Mucosa of descending colon (tissue), 3 donors: ENCODE measurements at places on chromosomes 6 and 20. TPM values are rescaled to one million over a fixed set of nuclear protein-coding genes. Genes with fewer than 3 reads are reported as not detected.
A peak's percentile ranks its signal among the peaks of the same experiment; 100 is the strongest.

DNA sequence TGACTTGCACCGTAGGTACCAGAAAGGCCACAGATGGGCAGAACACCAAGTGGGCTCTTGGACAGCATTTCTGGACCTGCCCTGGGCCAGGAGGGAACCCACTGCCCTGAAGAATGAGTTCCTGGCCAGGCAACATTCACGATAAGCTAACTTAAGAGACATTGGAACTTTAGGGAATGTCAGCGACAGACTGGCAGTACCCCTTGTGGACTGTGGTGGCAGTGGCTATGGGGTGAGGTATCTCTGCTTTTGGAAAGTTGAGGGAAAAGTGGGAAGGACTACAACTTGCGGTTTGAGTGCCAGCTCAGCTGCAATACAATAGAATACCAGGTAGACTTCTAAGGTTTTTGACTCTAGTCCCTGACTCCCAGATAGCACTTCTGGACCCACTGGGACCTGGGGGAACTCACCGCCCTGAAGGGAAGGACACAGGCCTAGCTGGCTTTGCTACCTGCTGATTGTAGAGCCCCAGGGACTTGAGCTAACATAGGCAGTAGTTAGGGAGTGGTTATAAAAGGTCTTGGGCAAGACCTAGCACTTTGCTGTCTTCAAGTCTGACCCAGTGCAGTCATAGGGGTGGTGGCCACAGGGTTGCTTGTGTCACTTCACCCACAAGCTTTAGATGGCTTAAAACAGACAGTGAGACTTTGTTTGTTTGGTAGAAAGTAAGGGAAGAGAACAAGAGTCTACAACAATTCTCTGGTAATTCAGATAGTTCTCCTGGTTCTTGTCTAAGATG, 617.6 kb downstream of the COL12A1 start:
- no peak for DNase-seq

DNA sequence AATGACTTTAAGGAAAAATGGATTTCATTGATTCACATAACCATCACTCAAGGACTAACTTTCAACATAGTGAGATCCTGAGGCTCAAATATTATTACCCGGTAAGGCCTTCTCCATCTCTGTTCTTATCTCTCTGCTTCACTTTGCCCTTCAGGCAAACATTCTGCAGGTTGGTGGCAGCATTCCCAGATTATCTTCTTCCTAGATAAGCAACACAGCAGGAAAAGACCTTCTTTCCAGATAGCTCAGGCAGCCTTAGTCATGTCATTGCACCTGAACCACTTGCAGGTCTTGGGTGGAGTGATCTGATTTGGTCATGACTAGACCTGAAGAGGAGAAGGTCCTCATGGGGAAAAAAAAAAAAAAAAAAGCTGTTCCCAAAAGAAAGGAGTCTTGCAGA, 5.3 kb upstream of the HIVEP2 start:
- DNase-seq: no peak

Gene RAET1L
- not detected for total RNA-seq

DNA sequence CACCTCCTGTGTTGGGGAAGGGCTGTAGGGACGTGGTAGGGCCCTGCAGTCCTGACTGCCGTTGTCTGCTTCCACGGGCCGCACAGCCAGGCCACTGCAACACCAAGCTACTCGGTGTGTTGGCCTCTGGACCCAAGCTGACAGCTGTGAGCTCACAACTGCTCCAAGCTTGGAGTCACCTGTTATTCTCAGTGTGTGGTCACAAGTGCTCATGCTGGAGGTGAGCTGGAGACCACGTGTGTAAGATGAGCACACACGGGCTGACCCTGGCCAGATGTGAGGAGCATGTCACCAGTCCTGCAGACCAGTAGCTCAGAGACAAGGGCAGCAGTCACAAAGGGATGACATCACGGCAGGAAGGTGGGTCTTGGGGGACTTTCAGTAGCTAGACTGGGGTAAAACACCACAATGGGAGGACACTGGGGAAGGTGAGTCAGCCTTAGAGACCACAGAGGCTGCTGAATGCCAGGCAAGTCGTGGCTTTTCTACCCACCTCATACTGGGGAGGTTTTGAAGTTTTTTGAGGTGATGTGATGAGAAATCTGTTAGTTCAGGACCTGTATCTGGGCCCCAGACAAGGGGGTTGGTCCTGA, 87.3 kb downstream of the FAM120B start:
- DNase-seq: no peak

DNA sequence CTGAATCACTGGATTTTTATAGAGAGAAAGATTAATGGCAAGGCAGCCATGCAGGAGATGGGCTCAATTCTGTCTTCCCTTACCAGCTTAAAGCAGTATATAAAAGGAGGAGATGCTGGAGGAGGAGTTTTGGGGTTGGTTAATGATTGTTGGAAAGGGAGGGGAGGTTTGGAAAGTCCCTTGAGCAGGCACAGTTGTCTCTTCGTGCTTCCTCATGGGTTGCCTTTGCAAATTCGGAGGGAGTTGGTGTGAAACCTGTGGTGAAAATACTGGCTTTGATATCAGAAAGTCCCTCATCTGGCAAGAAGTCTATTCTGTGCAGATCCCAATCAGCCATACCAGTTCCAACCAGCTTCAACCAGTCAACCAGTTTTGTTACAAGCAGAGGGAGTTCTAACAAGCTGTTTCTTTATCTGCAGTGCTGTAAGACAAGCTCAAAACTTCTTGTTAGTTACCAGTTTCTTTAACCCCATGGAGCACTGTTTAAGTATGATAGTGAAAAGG, 107.0 kb downstream of the HIVEP1 start:
- DNase-seq: no peak

- DNase-seq: no peak
Observed at GRCh38 chr6:17831135-17831534, 124.4 kb upstream of the NUP153 start.

DNA sequence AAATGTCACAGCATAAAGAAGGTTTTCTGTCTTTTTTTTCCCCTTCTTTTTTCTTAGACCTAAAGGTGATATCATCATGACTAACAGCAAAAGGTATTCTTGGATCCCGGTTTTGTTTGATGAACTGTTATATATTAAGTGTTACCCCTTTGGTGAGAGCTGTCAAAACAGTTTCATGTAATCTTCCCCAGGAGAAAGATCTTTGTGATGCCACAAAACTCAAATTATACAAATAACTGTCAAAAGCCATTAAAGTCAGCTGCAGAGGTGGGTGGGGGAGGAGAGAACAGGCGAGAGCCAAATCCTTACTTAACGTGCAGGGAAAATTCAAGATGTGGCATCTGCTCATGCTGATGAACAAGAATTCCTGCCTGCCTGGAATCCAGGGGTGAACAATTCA, 258.2 kb downstream of the BMP7 start:
- no peak for DNase-seq

DNA sequence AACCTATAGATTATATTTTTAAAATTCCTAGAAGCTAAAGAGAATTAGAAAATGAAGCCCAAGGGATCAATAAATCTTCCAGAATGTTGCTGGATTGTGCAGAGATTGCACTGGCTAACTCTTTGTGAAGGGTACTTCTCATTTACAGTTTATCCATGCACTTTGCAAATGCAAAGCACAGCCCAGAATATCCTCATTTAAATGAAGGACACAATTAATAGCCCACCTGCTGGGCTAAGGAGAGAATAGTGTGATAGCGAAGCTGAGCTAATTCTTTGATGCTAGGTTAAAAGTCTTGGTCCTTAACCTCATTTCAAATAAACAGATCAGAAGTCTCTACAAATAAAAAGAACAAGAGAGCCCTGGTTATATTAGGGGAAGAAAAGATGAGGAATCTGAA, 72.5 kb downstream of the SMPDL3A start:
- DNase-seq: no peak

DNA sequence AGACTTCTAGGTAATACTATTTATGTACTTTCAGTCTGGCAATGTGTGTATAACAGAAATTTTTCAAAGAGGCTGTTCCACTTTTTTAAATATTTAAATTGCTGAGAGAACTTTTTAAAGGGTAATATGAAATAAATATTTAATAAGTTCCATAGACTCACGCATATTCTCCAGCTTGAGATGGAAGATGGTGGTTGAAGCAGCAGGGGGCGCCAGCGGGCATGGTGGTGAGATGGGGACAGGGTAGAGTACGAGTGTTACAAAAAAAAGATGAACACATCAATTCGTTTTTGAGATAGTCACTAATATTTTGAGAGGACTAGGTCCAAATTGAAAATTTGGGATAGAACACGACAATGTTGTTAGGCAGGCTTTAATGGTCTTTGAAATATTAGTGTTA, 68.4 kb downstream of the RSPO3 start:
- DNase-seq: peak; percentile 71
